Inflammatory macrophage treated with lipopolysaccharide for 4 hours (primary cell): ENCODE measurements at places on chromosomes 5 and 9.

- DNase-seq = no peak
Measured at GRCh38 chr5:72604798-72605154, 97.6 kb upstream of the ZNF366 start.

DNA sequence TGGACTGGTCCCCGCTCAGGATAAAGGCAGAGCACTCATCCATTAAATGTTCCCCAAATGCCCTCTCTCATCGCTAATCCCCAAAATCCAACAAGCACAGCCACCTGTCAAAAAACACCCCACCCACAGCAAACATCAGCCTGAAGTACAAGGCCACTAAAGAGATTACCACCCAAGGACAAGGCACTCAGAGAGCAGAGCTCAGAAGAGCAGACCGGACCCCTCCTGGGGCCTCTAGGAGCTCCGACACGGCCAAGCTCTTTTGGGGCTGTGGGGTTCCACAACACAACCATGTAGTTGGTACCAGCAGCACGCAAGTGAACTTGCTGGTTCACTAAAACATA is 9.8 kb downstream of the VDAC1 start:
- DNase-seq = no peak

GRCh38 chr5:68251386-68251785 is 35.8 kb downstream of the PIK3R1 start:
- peak; percentile 65 for DNase-seq

DNA sequence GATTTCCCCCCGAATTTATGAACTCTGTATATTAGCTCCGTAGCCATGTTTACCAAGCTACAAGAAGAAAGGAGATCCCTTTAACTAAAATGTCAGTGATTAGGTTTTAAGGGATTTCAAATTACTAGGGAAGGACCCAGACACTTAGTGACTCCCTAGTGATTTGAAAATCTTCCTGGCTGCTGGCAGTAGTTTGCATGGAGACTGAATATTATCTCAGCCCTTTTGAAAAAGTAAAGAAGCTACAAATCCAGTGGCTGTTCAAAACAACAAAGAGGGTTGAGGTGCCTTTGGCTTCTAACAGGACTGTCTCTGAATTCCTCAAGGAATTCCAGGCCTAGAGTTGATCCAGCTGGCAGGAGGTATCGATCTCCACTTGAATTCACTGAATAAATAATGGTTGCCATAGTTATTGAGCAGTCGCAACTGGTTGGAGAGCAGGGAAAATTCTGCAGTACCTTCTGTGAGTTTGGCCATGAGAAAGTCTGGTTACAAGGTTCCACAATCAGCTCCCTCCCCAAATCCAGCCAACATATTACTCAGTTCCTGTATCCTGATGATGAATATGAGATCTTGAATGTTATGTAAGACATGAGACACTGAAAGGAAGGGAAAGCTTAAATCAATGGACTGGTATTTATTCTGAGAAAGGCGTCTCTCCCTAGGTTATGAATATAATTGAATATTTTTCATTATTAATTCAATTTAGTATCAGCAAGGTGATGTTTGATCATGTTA is 37.7 kb downstream of the NR4A3 start:
- peak; percentile 40 for DNase-seq

DNA sequence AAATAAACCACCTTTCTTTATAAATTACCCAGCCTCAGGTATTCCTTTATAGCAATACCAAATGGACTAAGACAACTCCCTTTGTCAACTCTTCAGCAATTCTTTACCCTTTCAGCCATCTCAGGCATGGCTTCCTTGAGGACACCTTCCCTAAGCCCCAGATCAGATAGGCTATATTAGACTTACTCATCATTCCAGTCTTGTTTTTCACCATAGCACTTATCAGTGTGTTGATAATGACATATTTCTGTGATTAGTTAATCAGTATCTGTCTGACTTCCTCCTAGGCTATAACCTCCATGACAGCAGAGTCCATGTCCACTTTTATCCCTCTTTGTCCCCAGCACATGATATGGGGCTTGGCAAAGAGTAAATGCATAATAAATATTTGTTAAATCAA is 238.1 kb downstream of the ACTL7B start:
- DNase-seq = no peak

- DNase-seq = peak; percentile 97
Measured at GRCh38 chr9:107548298-107549142, 59.0 kb upstream of the KLF4 start.

DNA sequence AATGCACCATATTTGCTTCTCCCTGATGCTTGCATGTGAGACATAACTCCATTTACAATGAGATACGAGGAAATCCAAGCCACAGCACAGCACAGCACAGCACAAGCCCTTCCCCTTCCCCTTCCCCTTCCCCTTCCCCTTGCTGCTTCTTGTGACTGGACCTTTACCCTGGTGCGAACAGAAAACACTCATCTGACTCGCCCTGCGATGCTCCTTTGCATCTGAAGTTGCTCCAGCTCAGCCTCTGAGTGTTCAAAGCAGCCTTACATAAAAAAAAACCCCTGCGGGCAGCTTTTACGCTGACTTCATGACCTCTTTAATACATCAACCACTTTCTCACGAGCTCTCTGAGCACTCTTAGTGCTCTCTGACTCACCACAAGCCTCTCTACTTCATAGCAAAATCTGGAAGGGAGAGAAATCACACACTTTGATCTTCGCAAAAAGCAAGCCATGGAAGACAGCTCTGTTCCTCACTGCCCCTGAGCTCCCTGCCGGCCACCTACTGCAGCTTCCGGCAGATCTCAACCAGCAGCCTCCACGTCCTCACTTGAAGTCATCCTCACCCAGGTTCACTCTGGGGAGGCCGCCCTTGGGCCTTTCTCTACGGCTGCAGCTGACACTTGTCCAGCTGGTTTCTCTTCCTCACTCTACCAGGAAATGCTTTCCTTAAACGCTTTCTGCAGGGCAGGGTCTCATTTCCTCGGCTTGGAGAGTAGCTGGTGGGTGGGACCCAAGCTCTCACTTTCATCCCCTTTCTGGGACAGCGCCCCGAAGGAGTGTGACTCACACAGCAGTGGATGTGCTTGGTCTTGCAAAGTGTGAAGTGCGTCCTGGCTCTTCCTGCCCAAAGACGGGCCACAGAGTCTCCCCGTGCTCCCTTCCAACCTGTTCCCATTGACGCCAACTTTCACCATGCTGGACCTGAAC is 5.3 kb downstream of the SLC34A1 start:
- DNase-seq = peak; percentile 90

- no peak for DNase-seq
Measured at GRCh38 chr5:124697933-124698591, 48.4 kb downstream of the ZNF608 start.

- DNase-seq = peak; percentile 69
Measured at GRCh38 chr9:89768650-89769071, 163.8 kb downstream of the GADD45G start.
